ENCODE measurements at places on chromosomes 16 and 17.

DNA sequence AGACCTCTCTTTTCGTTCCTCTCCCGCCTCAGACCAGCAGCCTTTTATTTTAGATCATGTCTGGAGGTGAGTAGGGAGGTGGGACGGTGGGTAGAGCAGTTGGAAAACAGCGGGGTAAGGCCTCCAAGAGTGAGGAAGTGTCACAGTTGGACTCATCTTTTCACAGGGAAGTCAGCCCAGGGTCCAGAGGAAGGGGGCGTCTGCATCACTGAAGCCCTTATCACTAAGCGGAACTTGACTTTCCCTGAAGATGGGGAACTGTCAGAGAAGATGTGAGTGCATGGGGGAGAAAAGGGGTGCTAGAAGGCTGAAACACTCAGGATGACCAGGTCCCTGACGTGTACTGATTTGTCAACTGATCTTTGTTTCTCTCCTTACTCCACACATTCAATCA is 461 bp downstream of the LRRC46 start:
- DNase-seq: no peak

DNA sequence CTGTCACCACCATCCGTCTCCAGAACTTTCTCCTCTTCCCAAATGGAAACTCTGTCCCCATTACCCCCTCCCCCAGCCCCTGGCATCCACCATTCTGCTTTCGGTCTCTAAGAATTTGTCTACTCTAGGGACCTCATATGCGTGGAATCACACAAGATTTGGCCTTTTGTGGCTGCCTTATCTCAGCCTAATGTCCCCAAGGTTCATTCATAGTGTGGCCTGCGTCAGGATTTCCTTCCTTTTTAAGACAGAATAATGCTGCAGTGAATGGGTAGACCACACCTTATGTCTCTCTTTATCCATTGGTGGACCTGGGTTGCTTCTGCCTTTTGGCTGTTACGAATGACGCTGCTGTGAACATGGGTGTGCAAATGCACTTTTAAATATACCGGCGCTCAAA is 139.7 kb upstream of the PLCG2 start:
- no peak for DNase-seq

DNA sequence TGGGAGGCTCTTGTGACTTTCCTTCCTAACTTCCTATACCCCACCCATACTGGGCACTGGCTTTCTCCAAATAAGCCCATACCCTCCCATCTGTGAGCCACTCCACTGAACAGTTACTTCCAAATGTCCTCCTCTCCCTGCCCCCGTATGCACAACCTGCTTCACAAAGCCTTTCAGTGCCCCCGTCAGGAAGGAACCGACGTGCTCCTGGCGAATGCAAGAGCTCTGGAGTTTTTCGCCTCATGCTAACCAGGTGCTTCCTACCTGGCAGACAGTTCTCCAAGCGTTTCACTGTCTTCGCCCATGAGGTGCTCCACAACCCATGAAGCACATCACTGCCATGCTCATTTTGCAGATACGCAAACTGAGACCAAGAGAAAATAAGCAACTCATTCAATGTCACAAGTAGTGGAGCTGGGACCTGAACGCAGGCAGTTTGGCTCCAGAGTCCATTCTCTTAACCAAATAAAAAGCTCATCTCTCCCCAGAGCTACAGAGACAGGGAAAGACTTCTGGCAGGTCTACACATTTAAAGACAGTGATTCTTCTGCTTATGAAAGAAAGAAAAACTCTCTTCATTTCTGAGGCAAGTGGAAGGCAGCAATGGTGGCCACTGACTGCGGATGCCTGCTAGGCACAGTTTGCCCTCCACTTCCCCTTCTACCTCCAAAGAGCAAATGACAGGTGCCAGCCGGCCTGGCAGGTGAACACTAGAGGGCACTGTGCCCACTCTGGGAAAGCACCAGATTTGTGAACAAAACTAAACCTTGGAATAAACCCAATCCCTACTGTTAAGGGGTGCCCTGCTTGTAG is 23.8 kb downstream of the SPHK1 start:
- peak; percentile 66 for DNase-seq

DNA sequence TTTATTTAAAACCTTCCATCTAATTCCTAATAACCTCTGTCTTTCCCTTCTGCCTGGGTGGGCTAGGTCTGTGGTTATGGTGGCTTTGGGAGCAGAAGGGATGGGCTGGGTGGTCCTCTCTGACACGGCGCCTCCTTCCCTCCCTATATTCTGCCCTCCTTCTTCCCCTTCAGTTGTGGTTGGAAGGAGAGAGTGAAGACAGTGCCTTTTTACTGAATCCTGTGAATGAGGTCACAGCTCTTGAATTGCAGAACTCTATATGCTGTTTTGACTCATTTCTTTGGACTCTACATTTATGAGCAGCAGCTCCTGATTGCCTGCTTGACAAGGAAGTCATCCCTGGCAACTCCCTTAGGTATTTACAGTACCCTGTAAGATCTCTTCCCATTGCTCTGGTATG is 256.0 kb upstream of the ELAC2 start:
- DNase-seq: no peak

GRCh38 chr17:38601539-38602351 is 4.0 kb downstream of the SRCIN1 start:
- DNase-seq: no peak

DNA sequence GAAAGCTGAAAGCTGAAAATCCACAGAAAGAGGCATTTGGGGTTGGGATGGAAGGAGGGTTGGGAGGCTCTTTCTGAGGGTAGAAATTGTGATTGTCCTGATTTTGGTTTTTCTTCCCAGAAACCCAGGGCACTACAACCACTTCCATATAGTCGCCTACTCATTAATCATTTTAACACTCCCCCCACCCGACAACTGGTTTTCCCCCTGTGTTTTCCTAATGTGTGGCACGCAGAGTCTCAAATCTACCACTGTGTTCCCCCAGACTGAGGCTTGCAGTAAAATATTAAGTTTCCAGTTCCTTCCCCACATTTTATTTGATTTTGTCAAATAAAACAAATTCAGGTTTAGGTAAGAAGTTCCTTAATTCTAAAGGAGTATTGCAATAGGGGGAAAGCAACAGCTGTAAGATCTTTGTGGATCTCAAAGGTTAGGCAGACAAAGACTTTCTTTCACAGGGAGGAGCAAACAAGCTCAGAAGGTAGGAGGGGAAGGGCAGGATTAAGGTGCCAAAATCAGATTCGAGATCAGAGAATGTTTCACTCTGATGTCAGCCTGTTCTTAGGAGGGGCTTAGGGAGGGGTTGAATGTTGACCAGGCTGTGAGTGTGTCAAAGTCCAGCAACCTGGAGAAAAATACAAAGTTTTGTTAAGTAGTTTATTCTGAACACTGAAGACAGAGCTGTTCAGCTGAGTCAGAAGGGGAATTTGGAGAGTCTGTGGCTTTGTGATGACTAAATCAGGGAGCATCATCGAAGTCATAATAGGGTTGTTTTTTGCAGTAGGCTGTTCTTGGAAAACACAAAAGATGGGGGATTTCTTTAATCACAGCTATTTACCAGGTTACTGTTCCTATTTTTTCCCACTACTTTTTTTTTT is 3.6 kb downstream of the ZNF267 start:
- DNase-seq: peak; percentile 94

DNA sequence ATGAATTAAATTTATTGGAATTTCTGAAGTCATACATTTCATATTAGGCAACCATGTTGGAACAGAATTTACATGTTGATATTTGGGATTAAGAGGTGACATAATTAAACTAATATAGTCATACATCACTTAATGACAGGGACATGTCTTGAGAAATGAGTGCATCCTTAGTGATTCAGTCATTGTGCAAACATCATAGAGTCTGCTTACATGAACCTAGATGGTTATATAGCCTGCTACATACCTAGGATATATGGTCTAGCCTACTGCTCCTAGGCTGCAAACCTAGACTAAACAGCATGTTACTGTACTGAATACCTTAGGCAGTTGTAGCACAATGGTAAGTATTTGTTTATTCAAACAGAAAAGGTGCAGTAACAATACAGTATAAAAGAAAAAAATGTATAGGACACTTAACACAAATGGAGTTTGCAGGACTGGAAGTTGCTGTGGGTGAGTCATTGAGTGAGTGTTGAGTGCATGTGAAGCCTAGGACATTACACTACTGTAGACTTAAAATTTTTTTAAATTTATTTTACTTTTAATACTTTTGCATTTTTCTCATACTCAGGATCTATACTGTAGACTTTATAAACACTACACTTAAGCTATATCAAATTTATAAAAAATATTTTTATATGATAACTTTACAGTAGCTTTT is 85.6 kb downstream of the OMG start:
- DNase-seq: no peak

GRCh38 chr17:57859601-57860413 is 10.0 kb upstream of the MRPS23 start:
- DNase-seq: no peak

- no peak for DNase-seq
Measured at GRCh38 chr16:17552351-17552750, 81.6 kb upstream of the XYLT1 start.

- no peak for DNase-seq
Measured at GRCh38 chr16:56895813-56896212, 30.8 kb downstream of the SLC12A3 start.

- DNase-seq: no peak
Measured at GRCh38 chr17:142876-143784, 5.8 kb downstream of the SCGB1C2 start.

- DNase-seq: no peak
Measured at GRCh38 chr17:56751145-56751738, 82.5 kb downstream of the C17orf67 start.

GRCh38 chr17:81483862-81484194 is 28.8 kb downstream of the ACTG1 start:
- no peak for DNase-seq

DNA sequence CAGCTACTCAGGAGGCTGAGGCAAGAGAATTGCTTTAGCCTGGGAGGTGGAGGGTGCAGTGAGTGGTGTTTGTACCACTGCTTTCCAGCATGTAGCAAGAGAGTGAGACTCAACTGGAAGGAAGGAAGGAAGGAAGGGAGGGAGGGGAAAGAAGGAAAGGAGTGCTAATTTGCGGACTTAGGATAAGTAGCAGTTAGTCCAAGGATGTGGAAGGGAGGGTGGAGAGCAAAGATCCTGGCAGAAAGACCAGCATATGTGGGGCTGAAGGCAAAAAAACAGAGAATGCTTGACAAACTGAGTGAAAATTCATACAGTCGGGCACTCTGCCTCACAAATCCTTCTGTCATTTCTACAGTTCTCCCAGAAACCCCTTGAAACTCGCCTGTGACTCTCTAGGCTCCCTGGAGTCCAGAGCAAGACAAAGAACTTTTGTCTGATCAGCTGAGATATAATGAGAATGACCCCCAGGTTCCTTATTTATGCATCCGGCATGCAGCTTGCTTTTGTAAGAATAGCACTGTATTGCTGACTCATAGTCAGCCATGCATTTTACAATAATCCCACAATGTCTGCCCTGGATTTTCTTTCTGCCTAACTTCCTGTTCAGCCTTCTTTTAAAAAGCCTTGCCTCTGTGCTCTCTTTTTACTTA is 31.5 kb downstream of the CDK5RAP3 start:
- DNase-seq: no peak

GRCh38 chr17:60602871-60603270 is 2.9 kb downstream of the PPM1D start:
- DNase-seq: no peak

DNA sequence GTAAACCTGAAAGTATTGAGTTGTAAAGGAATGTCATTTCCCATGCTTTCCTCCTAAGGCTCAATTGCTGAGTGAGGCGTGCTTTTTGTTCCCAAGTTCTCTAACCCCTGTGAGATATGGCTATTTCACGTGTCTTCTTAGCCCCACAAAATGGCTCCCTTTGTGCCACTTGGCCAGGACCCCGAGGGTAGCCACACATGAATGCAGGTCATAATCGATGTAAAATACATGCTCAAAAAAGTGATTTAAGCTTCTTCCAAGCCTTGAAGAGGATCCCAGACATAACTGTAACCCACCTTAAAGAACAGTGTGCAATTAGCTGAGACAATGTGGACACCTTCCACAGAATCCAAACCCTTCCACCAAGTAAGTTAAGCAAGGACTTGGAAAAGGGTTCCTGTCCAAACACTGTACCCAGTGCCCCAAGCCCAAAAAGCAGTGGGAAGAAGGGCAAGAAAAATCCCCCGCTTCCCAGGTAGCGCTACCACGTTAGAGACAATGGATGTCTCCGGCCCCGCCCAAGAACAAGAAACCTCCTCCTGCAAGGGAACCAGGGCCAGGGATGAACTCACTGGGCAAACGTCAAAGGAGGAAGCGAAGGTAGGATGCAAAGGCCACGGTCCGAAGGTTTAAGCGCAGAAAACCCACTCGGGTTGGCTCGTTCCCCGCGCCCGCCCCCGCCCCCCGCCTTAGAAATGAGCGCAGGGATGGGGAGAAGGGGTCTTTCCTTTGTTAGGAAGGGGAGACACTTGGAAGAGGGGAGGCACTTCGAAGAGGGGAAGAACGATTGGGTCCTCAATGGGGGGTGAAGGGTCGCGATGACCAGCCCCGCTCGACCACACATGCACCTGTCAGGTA is 1.2 kb downstream of the JPT1 start:
- DNase-seq: peak; percentile 23

GRCh38 chr16:69408475-69408874 is 15.9 kb upstream of the CYB5B start:
- DNase-seq: no peak

DNA sequence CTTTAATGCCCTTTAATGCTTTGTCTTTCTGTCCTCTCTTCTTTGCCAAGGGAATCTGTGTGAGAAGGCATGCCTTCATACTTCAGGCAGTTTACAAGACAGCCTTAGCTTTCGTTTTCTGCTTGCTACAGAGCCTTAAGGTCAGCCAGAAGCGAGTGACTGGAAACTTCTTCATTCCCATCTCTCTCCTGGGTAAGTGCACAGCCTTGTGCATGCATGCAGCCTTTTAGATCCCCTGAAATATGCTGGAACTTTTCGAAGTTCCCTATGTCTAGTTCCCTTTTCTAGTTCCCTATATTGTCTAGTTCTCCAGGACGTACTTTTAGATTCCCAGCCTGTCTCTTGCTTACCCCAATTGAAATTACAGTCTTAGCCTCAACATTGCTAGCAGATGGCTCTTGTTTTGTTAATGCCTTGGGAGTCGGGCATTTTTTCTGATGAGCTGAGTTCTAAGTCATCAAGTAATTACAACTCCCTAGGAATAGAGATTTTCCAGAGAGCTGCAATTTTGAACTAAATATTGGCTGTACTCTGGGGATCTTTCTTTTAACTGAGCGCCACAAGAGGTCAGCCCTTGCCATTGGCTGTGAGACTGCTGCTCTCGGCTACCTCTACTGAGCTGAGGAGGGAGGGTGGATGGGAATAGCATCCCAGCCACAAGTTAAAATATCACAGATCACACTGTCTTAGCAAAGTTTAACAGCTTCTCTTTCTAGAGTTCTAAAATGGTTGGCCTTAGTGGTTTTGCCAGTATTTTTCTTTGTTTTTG is 22.7 kb upstream of the PPM1D start:
- DNase-seq: no peak

GRCh38 chr17:59399914-59400313 is 68.5 kb downstream of the YPEL2 start:
- DNase-seq: no peak

DNA sequence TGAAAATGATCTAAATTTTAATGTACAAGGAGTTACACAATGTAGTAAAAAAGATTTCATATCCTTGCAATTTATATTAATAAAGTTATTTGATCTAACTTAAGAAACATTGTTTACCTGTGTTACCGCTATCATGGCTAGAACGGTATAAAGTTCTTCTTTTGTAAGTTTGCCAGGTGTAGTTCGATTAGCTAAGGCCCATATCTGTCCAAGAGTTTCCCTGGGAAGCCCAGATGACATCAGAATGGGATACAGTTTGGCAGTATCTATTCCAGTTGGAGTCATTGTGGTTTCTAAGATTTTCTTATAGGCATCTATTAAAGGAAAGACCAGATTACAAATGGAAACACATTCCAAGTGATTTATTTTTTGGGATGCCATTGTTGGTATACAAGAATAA is 37.5 kb downstream of the SYNRG start:
- DNase-seq: no peak
